ENCODE measurements at places on chromosomes 7 and 10.

- DNase-seq: no peak
Observed at GRCh38 chr7:37107047-37107750, 341.5 kb downstream of the ELMO1 start.

GRCh38 chr10:75201793-75202307 is 8.7 kb upstream of the VDAC2 start:
- DNase-seq: no peak

DNA sequence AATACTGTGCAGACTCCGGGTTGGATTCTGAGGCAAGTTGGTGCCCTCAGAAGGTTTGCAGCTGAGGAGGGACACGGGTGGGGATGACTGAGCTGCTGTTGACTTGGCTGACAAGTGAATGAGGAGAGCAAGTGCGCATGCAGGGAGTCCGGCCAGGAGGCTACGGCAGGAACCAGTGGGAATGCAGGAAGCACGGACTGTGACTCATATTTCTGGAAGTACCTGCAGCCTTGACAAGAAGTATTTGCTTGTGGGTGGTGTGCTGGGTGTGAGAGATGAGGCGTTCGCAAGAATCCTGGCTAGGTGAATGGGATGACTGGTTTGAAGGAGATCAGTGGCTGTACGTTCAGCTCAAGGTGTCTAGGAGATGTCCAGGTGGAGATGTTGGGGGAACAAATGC is 30.8 kb upstream of the FXYD4 start:
- DNase-seq: no peak

- DNase-seq: peak; percentile 94
Observed at GRCh38 chr7:106009503-106010226, 46.6 kb downstream of the CDHR3 start.

- no peak for DNase-seq
Observed at GRCh38 chr10:34216348-34216945, 598.6 kb downstream of the PARD3 start.

DNA sequence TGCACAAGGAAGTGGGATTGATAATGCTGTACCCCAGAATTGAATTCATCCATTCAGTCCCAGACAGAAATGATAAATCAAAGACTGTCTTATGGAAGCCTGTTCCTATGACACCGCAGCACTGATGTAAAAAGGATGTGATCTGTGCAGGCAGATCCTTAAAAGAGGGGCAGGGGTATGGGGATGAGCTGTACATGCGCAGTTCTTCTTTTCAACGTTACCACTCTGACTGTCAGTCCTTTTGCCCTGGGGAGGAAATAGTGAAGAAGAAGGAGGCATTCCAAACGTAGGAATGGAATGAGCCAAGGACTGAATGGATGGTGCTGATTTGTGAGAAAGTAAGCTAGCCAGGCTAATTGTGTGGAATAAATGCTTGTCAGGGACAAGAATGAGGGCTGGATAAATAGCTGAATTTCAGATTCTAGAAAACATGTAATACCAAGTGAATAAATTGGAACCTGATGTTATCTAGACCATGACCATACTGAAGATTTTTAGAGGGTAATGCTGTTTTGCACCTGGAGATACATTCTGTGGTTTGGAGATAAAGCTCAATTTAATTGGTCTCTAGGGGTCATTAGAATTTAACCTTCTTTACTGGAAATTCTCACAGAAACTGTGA is 509.3 kb downstream of the SORCS3 start:
- no peak for DNase-seq

- no peak for DNase-seq
Observed at GRCh38 chr7:49708590-49708989, 64.8 kb upstream of the VWC2 start.

DNA sequence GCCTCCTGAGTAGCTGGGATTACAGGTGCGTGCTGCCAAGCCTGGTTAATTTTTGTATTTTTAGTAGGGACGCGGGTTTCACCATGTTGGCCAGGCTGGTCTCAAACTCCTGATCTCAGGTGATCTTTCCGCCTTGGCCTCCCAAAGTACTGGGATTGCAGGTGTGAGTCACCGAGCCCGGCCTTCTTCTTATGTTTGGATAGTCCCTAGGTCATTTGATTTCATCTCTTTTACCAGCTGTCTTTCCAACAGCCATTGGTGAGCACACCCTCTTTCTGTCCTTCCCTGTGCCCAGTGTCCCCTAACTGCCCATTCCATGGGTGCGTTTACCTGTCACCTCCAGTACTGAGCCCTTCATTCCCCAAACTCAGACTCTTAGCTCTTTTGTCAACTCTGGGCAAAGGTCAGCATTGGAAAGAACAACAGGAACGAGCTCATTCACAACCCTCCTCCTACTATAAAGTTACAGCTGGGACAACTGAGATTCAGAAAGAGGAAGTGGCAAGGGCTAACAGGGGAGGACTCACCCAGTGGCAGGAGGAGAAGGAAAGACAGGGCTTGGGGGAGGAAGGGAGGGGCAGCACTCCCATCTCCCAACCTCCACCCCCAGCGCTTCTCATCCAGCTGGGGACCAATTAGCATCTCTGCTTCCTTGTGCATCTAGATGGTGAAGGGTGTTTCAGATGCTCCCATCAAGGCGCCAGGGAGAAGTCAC is 5.6 kb downstream of the SSC4D start:
- DNase-seq: no peak

DNA sequence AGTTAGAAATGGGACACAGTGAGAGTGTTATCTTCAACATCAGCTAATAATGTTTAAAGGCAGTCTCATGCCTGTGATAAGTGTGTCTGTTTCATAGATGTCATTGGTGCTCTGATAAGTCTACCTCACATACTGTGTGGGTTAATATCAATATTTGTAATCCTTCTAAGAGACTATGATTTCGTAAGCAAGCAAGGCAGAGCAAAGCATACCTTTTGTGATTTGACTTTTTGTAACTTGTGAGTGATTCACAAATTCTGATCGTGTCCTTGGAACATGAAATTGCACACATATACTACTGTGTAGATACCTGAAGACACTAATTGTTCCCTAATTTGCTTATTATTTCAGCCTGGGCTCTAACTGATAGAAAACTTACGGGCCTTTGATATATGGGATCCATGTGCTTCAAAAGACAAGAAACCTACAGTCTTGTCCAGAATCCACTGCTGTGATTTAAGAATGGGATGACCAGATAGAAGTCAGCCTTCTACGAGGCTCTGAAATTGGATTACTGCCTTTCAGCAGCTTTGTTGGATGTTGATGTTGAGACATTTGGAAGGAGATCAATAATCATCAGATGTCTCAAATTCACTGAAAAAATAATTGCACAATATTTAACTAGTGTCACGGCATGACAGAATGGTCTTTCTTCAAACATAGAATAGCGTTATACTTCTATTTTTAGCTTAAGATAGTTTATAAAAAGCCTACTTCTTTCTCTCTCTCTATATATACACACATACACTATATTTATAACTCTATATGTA is 63.2 kb upstream of the KLF6 start:
- DNase-seq: no peak

DNA sequence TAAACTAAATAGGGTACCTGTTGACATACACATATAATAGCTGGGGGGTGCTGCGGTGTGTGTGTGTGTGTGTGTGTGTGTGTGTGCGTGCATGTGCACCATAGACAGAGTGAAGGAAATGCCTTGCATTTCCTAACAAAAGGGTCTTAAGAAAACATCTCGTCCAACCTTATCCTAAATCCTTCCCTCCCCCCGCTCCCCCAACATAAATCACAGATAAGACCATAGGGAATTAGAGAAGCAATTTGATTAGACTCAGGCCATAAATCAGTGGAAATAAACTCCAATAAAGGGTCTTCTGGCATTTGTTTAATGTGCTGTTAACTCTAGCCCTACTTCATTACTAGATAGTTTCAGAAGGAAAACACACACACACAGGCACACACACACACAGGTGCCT is 148.5 kb downstream of the PPP1R17 start:
- no peak for DNase-seq

- no peak for DNase-seq
Observed at GRCh38 chr7:2566890-2567678, 8.3 kb downstream of the IQCE start.

GRCh38 chr10:34666008-34666704 is 148.9 kb downstream of the PARD3 start:
- no peak for DNase-seq

DNA sequence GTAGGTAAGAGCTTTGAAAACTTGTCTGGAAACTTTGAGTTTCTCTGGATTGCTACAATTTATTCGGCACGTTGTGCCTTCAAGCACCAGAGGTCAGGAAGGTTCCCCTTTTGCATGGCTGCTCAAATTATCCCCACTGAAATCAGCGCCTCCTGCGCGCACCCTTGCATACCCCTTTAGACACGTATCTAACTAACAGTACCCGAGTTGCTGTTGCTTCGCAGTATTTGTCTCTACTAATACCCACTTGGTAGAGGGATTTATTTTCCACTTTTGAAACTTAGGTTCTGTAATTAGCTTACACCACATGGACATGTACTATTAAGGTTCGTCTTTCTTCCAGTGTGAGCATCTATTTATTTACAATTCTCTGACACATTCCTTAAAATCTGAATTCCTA is 1.6 kb downstream of the MEOX2 start:
- DNase-seq: no peak

GRCh38 chr10:34538281-34538829 is 276.7 kb downstream of the PARD3 start:
- DNase-seq: no peak

GRCh38 chr7:31036924-31037323 is 15.2 kb upstream of the ADCYAP1R1 start:
- DNase-seq: no peak

GRCh38 chr10:70558871-70559810 is 43.4 kb downstream of the PRF1 start:
- DNase-seq: no peak

DNA sequence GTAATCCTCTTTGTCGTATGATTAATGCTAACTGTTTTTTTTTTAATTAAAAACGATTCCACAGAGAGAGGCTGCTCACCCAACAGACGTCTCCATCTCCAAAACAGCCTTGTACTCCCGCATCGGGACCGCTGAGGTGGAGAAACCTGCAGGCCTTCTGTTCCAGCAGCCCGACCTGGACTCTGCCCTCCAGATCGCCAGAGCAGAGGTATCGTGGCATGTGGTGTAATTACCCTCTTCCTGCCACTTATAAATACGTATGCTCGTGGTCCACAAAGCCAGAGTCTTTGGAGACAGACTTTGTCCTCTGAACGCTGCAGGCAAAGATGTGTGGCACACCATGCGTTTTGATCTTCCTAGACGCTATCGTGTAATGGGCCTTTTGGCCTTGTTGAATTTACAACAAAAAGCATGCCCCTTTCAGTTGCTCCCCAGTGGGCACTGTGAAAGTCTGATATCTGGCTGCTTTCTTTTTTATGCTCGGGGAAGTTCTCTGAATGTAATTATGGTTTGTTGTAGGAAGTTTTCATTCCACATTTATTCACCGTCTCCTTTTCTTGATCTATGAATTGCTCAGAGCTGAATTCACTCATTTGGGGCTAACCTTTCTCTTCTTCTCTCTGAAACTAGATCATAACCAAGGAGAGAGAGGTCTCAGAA is 33.6 kb upstream of the BTBD16 start:
- DNase-seq: no peak

DNA sequence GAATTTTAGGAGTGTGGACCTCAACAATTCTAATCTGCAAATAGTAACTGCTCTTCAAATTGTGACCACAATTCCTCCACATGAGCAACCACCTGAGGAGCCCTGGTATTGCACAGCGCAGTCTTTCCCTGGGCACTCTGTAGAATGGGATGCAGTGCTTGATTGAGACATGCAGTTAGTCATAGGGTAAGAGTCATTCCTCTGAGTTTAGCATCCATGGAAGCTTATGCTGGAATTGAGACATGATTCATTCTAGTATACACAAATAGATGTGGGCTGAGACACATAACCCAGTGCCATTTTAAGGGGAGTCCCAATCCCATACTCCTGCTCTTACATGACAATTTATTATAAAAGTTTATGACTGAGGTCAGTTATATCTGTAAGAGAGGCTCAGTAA is 582.3 kb upstream of the CNTNAP2 start:
- DNase-seq: no peak

- DNase-seq: no peak
Observed at GRCh38 chr10:130545122-130545521, 408.9 kb downstream of the GLRX3 start.

DNA sequence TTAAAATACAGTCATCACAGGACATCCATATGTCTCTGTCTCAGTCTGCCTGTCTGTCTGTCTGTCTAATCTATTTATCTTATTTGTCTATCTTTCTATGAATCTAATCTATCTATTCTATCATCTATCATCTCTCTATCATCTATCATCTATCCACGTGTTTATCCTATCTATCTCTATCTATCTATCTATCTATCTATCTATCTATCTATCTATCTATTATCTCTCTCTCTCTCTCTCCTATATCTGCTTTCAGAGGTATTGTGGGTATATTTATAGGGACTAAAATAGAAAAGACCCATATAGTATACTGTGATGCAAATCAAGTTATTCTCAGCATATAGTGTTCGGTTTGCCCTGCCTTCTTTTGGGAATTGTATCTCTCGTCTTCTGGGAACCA is 167.5 kb downstream of the VPS50 start:
- no peak for DNase-seq

DNA sequence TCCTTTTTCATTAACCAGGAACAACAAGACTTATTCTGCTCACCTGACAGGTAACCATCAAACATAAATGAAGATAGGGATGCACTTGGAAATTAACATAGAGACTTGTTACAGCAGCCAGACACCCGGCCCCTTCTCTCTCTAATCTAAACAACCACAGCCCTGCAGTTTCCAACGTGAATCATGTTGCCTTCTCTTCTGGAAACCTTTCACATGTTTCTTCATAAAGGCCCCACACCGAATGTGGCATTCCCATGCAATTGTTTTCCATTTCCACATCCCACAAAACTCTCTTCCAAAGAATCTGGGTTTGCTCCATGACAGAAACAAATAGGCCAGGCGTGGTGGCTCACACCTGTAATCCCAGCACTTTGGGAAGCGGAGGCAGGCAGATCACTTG is 15.0 kb upstream of the WDR86 start:
- no peak for DNase-seq

GRCh38 chr10:110833234-110833940 is 38.3 kb upstream of the PDCD4 start:
- DNase-seq: no peak

- no peak for DNase-seq
Observed at GRCh38 chr7:17019106-17019505, 137.3 kb upstream of the AGR3 start.

GRCh38 chr7:68176974-68177373 is 1180.3 kb downstream of the TYW1 start:
- no peak for DNase-seq

- DNase-seq: no peak
Observed at GRCh38 chr7:140494867-140495266, 15.6 kb upstream of the MKRN1 start.
